Right forelimb (tissue), 1 donor: ENCODE measurements at places on chromosomes 6 and 20.
A peak's percentile ranks its signal among the peaks of the same experiment; 100 is the strongest.

GRCh38 chr6:134593024-134593423, 275.1 kb upstream of the SGK1 start:
- DNase-seq = no peak

DNA sequence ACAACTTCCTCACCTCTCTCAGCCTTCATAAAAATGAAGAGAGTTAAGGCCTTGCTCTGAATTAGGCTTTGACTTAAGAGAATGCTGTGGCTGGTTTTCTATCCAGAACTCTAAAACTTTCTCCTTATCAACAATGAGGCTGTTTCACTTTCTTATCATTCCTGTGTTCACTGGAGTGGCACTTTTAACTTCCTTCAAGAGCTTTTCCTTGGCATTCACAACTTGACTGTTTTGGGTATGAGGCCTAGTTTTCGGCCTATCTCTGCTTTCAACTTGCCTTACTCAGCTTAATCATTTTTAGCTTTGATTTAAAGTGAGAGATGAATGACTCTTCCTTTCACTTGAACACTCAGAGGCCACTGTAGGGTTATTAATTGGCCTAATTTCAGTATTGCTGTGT, 4.3 kb upstream of the LOC128125822 start:
- no peak for DNase-seq

DNA sequence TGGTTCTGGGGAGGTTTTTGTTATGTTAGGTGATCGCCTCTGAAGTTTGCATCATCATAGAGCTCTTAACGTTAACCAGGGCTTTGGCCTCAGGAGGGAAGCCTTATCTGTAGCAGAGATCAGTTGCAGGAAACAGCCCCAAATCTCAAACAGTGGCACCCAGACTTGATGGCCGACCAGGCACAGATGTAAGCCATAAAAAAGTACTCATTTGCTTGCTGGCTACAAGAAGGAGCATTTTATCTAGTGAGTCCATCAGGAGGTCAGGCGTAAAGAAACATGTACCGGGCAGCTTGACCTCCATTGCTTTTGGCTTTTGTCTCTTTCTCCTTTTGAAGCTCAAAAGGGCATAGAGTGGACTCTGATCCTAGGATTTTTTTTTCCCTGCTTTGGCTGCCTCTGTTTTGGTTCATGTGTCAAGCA, 122.3 kb downstream of the CCDC170 start:
- DNase-seq = no peak

GRCh38 chr6:116764961-116765841, at the start of gene FAM162B:
TSS of gene FAM162B (minus strand) at chr6:116765719. CDS start at chr6:116765576, 143 bp downstream.
- peak; percentile 53 for DNase-seq

DNA sequence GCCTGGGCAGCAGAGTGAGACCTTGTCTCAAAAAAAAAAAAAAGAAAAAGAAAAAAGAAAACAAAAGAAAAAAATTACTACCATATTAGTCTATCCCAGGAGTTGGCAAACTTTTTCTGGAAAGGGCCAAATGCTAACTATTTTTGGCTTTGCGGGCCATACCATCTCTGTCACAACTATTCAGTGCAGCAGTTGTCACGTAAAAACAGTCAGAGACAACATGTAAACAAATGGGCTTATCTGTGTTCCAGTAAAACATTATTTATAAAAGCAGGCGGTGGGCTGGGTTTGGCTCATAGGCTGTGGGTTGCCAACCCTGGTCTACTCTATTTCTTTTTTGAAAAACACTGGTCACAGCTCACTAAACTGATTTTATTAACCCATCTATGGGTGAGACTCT, 53.4 kb downstream of the EYA2 start:
- DNase-seq = no peak

DNA sequence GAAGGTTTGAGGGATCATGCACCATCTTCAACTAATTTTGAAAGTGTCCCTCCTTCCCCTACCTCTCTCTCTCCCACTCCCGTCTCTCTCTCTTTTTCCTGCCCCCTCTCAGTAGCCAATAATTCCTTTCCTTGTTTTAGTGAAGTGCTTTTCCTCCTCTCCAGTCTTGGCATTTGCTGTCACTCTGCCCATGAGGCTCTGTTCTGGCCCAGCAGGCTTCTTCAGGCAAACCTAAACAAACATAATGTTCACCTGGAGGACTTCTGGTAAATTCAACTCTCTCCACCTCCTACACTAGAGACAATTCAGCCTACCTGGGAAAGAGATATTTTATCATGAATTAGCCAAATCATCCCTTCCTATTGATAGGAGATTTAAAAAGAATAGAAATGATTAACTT, 320.4 kb upstream of the RNF24 start:
- DNase-seq = no peak

- no peak for DNase-seq
Measured at GRCh38 chr6:145087034-145087433, 648.3 kb downstream of the EPM2A start.

- no peak for DNase-seq
Measured at GRCh38 chr6:6700407-6701270, 112.1 kb downstream of the LY86 start.

GRCh38 chr6:140001005-140001404, 626.6 kb upstream of the CITED2 start:
- DNase-seq = no peak

DNA sequence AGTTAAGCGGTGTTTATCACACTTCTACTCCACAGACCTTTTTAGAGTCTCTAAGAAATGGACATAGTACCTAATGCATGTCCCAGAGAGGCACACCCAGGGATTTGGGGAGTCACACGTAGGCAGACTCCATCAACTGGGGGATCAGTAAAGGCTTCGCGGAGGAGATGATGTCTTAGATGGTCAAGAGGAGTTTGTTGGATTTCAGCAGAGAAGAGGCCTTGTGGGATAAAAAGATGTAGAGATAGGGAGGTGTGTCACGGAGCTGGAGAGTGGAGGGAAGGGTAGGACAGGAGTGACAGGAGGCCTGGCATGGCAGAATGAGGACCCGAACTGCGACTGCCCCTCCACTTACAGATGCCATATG, 9.1 kb downstream of the DYNLRB1 start:
- no peak for DNase-seq

DNA sequence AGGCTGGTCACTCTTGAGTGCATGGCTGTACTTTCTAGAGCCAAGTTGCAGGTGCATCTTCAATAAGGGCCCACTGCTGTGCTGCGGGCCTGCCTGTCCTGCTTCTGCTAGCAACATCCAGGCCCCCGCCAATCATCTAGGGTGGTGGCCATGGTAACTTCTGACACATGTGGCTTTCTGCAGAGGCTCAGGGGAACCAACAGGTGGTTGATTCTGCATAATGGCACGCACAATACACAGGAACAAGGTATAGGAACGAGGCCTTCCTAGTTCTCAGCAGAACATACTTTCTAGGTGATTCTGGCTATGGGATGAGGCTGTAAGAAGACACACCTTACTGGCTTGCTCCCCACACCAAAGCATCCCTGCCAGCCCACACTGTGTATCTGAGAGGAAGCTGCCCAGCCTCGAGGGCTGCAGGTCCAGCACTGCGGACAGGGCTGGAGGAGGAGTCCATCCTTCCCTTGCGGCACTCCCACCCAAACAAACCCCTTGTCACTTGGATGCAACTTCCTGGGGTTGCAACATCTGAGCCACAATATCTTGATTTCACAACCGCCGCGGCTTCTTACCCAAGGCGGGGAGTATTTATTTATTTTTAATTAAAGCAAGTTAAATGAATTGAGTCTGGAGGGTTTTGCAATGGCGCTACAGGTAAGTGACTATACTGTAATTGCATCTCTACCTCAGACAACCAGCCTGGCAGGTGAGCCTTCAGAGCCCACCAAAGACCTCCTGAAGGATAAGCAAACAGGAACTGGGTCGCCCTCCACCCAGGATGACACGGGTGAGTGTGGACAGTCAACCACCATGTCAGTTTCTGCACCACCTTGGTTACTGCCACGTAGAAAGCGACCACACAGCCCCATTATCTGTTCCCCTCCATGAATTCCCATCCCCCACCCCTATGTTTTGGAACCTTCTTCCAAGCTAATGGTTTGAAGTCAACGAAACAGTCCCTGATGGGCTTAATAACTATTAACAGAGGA, 49.6 kb downstream of the SULF2 start:
- no peak for DNase-seq

DNA sequence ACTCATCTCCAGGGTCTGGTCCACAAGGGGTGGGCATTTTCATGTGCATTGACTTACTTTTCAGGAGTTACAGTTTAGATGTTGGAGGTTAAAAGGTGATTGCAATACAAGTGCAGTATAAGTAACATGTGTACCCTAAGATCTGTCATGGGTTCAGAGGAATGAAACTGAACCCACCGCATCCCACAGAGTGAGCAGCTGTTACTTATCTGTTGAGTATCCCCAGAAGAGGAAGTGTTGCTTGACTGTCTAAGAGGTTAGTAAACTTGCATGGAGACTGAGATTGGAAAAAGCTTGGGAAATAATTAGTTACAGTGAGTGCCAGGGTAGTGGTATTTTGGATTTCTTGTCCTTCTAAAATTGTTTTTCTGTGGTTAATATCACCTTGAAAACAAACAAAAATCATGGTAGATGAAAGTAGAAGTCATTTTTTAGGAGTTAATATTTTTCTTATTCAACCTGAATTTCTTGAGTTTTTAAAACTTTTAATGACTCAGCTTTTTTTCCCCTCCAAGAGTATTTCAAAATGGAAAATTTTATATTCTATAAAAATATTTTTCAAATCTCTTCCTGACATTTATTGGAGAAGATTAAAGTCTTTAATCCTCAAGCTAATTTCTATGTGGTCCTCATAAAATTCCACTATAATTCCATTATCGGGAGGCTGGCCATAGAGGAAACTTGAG, 306.1 kb downstream of the ZNF217 start:
- DNase-seq = no peak

GRCh38 chr20:23782366-23782983, 31.7 kb upstream of the CST1 start:
- DNase-seq = no peak

DNA sequence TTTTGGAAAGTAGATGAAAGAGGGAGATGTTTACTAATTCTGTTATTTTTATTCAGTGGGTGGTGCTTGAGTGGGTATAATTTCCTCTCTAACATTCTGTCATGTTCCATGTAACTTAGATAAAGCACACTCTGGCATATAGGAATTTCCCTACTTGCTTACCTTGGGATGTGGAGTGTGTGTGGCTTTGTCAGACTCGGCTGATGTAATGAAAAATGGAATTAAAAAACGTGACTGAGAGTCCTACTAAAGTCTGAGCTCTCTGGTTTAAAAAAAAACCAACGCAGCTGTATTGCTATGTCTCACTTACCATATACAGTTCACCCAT, 98.3 kb downstream of the JARID2 start:
- no peak for DNase-seq

GRCh38 chr20:58245181-58245891, 16.9 kb upstream of the ANKRD60 start:
- no peak for DNase-seq

DNA sequence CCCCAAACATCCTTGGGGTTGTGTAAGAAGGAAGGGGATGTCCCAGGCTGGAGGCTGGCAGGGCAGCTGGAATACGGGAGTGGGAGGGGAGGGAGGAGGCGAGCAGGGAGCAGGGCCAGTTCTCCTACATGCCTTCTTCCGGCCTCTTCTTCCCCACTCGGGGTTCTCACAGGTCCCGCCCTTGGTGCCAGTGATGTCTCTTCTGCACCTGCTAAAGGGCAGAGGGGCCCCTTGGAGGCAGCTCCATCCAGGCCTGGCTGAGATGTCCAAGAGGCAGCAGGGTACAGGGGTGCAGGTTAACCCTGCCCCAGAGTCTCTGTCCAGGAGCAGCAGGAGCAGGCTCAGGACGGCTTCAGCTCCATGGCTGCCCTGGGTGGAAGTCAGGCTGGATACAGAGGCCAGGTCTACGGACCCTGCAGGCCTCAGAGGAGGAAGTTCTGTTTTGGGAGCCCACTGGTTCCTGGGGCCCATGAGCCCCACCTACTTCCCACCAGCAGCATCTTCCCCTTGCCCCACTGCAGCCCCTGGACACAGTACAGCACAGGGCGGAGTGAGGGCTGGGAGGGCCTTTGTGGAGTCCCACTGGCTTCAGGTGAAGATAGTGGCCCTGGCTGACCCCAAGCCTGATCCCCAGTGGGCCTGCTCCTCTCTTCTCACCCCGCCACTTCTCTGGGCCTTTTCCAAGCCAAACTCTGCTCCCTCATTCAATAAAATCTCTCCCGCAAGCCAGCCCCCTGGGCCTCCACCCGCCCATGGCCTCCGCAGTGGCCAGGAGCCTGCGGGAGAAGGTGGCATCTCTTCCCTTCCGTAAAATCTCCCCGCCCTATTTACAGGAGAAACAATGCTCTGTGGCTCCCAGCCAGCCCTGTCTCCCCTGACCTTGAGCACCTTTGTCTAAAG, 60.4 kb downstream of the YTHDF1 start:
- peak; percentile 20 for DNase-seq

DNA sequence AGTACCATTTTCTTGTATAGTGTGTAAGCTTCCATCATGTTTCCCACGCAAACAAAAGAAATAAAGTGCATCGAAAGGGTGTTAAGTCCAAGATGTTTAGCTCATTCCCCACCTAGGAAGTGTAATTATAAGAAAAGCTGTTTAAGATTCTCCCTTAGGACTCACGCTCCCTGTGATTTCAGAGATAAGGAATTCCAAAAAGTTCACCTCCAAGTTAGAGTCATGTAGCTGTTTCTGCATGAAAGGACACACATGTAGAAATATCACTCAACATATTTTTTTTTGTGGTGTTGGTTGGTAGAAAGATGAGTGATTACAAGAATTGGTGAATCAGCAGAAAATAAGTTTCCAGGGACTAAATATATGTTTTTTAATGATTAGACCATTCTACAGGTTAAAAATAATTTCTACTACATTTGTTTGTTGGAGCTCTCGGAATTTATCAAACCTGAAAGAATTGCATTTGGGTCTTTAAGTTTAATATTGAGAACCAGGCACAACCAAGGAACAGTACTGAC, 10.4 kb downstream of the OPN5 start:
- DNase-seq = no peak

GRCh38 chr6:33391922-33392594, 435 bp downstream of the KIFC1 start:
- no peak for DNase-seq

- no peak for DNase-seq
Measured at GRCh38 chr6:79646006-79646405, 14.9 kb downstream of the SH3BGRL2 start.

GRCh38 chr6:106568530-106568929, 60.8 kb downstream of the RTN4IP1 start:
- no peak for DNase-seq

DNA sequence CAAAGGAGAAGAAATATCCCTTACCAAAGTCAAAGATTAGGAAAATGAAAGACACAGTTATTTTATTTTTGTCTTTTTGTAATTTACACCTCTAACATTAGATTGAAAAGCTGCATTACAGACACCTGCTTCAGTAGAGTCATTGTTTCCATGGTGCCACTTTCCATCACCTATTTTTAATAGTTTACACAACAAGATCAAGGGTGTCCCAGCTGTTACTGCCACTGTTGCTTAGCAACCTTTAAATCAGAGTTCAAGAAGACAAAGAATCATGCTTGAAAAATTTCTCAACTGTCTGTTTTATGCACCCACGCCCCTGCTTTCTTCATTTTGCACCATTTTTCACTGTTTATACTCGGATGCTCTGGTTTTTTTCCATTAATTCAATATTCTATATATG, 668.2 kb upstream of the GJE1 start:
- DNase-seq = no peak
